ENCODE measurements at places on chromosomes 2 and 18.

GRCh38 chr2:75679556-75679955 is 31.2 kb downstream of the GCFC2 start:
- DNase-seq = no peak

DNA sequence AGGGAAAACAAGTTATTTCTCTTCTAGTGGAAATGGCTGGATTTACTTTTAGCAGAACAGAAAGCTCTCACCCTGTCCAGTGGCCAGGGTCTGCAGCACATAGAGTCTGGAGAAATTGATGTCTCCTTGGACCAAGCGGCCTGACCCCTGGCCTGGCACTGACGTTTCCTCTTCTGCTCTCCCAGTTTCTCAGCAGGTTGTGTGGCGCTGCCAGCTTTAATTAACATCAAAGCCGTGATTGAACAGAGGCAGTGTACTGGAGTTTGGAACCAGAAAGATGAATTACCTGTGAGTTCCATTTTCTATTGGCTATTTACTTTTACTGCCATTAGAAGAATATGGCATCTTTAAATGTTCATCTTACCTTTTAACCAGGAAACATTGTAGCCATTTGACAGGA is 20.9 kb downstream of the CD8A start:
- no peak for DNase-seq

DNA sequence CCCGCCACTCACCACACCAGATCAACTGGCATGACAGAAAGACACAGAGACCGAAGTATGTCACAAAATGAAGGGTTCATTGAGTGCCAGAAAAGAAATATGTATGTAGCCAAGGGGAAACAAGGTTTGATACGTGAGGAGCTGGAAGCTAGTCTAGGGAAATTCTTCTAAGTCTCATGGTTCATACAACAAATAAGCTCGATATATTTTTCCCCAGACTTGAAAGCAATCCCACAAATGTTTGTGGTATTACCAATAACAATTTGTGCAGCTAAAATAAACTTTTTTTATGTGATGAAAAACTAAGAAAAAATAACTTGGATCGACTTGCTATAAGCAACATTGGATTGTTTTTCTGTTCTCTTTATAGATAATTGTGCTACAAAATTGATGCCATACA is 777.0 kb downstream of the TSN start:
- no peak for DNase-seq

GRCh38 chr2:151333083-151333482 is 24.3 kb upstream of the TNFAIP6 start:
- no peak for DNase-seq

- DNase-seq = no peak
These were observed 43.1 kb upstream of the LONRF2 start for GRCh38 chr2:100365434-100365833.

DNA sequence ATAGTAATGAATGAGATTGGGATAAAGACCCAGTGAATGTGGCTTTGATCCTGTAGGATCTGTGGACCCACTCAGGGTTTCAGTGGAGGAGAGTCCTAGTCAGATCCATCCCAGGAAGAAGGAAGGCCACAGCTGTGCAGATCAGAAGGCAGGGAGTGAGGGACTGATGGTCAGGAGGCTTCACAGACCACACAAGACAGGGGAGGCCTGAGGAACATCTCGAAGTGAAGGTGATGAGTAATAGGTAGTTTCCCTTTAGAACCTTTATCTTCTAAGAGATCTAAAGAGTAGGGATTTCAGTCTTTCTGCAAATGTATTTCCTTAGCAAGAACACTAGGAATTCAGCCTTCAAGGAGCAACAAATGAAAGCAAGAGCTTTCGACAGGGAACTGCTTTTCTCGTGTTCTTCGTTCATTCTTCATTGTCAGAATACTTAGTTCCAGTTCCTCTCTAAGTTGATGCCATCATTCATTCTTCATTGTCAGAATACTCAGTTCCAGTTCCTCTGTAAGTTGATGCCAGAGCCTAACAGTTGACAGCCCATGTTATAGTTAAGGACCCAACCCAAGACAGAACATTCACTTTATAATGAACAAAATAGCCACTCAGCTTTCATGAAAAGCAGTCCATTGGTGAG is 150.2 kb upstream of the EPAS1 start:
- no peak for DNase-seq

DNA sequence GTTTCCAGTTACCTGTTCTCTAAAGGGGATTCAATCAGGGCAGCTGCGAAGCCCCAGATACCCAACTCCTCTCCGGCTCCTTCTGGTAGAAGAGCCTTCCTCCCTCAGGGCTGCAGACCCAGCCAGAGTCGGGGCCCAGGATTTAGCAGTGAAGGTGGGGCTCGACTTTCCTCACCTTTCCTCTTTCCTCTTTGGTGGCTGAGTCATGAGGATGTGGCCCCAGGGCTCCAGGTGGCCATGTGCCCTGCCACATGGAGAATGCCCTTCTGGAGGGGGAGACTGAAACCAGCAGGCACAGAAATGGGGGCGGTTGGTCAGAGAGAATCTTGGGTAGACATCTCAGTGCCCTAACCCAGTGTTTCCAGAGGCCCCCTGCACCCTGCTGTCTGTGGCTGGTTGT is 402.6 kb downstream of the NBAS start:
- DNase-seq = no peak

- DNase-seq = peak; percentile 66
These were observed 793.1 kb downstream of the ERBB4 start for GRCh38 chr2:211745295-211746097.

- no peak for DNase-seq
These were observed 22.6 kb downstream of the MYL12B start for GRCh38 chr18:3284501-3284900.

DNA sequence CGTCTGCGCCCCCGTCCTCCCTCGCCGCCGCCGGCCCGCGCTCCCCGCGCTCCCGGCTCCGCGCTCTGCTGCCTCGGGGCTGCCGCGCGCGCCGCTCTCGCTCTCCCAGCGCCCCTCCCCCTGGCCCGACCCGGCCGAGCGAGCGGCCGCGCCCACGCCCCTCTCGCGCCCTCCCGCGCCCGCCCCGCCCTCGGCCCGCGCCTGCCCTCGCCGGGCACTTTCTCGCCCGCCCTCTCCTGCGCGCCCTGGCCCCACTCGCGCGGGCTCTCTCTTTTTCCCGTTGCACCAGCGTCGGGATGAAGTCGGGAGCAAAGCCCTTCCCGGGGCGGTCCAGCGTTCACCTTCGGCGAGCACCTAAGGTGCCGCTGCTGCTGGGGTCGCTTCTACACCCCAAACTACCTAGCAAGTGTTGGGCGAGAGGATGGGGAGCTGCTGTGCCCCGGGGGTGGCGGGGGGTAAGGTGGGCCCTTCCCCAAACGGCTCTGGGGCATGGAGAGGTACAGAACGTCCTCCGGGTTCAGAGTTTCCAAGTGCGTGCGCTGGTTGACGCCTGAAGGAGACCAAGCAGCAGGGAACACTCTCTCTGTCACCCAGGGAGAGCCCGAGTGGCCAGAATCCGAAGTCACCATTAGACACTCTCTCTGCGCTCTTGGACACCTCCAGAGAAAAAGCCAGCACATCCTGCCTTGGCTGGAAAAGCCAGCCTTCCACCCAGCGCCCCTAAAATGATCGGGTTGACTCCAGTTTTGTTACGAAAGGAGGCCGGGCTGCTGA is at the start of gene COLEC12:
Gene COLEC12 (minus strand): TSS at position 70 of the 774 bp plus-strand sequence. CDS start 187 bp downstream, outside the sequence.
- peak; percentile 58 for DNase-seq

- DNase-seq = peak; percentile 9
These were observed 1671.8 kb upstream of the DDX18 start for GRCh38 chr2:116142644-116143227.

DNA sequence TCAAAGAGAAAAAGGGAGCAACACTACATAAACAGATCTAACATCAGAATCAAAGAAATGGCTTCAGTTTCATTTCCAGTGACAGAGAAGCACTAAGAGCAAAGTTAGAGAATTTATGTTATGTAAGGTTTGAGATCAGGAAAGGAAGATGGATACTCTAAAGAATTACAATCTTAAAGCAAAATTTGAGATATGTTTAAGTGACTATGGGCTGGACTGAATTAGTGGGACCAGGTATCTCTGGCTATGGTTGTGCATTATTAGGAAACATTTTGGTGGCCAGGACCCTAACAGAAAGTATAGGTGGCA is 208.2 kb downstream of the CCDC178 start:
- no peak for DNase-seq

- no peak for DNase-seq
These were observed 256.2 kb upstream of the CDH20 start for GRCh38 chr18:61076986-61077385.

- DNase-seq = no peak
These were observed 207.4 kb downstream of the NCK2 start for GRCh38 chr2:105952131-105952530.

DNA sequence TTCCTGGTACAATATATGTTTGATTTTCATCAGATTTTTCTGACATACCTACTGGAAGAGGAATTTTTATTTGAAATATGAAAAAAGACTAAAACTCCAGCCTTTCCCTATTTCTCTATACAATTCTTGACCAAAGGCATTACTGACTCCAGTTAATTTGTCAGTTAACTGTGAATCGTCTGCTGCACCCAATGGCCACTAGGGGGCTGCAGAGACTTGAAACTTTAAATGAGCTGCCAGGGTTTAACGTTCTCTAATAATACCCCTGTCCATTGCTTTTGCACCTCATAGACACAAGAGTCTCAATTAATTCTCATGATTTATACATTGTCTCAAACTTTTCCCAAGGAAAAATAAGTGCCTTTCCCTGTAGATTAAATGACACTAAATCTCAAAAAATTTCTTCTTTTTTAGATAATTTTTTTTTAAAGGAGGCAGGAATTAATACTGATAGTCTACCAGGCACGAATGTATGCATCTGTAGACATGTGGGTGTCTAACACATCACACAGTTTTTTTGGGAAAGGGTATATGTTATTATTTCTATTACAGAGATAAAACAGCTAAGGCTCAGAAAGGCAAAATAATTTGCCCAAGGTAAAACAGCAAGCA is 1.8 kb upstream of the ALK start:
- DNase-seq = peak; percentile 66

- no peak for DNase-seq
These were observed 91.7 kb downstream of the DTNA start for GRCh38 chr18:34801774-34802173.

DNA sequence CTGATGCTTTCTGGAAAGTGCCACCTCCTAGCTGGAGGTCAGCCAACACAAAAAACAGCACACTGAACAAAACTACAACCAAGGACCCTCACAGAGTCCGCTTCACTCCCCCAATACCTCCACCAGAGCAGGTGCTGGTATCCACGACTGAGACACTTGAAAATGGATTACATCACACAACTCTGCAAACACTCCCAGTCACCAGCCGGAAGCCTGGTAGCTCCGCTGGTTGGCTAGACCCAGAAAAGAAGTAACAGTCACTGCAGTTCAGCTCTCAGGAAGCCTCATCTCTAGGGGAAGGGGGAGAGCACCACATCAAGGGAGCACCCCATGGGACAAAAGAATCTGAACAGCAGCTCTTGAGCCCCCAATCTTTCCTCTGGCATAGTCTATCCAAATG is 175.4 kb downstream of the LCLAT1 start:
- no peak for DNase-seq

DNA sequence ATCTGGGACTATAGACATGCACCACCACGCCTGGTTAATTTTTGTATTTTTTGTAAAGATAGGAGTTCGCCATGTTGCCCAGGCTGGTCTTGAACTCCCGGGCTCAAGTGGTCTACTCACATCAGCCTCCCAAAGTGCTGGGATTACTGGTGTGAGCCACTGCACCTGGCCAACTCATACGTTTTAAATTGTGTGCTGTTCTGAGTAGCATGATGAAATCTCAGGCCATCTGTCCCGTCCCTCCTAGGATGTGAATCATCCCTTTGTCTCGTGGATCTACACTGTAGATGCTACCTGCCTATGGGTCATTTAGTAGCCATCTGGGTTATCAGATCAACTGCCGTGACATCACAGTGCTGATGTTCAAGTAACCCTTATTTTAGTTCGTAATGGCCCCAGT is 38.5 kb upstream of the RMP24 start:
- no peak for DNase-seq

DNA sequence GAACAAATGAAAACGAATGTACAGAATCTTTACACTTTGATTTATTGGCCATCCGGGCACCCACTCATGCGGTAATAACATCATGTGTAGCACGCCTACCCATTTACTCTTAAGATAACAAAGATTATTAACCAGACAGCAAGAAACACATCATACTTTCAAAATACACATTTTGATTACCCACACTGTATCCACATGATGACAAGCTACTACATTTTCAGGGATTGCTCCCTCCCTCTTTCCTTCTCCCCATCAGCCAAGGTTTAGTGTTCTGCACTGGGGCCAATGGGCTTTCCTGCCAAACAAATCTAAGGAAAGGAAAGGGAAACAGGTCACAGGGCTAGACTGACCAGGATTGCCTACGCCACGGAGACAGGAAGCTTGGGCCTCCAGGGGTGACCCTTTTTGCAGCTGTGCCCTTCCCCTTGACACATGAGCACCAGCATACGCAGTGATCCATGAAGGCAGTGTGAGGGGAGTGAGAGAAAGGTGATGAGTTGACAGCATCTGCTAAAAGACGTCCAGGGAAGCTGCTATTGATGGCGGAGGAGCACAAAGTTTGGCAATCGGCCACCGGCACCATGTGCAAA is 76.5 kb downstream of the ZNF521 start:
- DNase-seq = no peak

- DNase-seq = no peak
These were observed 14.7 kb downstream of the CROCC2 start for GRCh38 chr2:240920783-240921231.

DNA sequence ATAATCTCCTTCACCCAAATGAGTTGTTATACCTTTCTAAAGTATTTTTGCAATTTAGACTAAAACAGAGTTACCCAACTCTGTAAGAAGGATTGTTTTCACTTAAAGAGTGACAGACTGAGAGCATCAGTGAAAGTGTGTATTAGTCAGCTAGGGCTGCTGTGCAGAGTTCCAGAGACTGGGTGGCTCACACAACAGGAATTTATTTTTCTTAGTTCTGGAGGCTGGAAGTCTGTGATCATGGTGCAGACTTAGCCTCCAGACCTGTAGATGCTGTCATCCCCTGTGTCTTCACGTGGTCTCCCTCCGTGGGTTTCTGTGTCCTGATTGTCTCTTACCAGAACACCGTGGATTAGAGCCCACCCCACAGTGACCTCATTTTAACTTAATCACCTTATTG is 40.0 kb downstream of the BCL2L11 start:
- DNase-seq = no peak

- peak; percentile 27 for DNase-seq
These were observed 19.6 kb upstream of the RPIA start for GRCh38 chr2:88671786-88672427.

DNA sequence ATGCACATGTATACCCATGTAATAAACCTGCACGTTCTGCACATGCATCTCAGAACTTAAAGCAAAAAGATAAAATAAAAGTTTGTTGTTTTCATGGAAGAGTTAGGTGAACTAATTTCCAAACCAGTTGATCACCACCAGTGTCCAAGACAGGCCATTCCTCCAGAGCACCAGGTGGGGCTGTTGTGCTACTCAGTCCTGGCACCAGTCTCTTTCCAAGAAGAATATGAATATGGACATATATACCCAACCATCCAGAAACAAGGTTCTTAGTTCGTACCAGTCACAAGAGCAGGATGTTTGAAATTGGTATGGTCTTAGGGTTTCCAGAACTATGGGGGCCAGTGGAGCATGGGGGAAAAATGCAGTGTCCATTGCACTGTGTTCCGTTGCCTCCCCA is 17.2 kb upstream of the TNP1 start:
- no peak for DNase-seq
